ENCODE measurements at places on chromosomes 7 and 10.

DNA sequence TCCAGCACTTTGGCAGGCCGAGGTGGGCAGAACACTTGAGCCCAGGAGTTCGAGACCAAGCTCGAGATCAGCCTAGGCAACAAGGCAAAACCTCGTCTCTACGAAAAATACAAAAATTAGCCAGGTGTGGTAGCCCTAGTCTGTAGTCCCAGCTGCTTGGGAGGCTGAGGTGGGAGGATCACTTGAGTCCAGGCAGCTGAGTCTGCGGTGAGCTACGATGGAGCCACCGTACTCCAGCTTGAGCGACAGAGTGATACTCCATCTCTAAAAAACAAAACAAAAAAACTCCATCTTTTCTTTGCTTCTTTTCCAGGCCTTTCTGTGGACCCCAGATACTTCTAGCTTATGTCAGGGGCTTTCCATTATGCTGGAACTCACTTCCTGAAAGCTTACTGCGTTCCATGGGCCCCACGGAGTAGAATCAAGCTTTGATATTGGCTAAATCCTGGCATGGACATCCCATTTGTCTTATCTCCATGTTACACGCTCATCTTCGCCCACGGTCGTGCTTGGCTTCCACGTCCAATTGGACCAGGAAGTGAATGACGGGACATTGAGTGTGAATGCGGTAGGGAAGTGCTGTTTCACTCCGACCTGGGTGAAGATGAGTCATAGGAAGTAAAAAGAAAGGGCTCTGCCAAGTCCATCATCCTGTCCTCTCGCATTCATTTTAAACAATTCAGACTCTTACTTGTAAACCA, 45.7 kb downstream of the FAM171A1 start:
- no peak for DNase-seq

- DNase-seq = no peak
Observed at GRCh38 chr7:156626220-156626895, 14.2 kb upstream of the RNF32 start.

GRCh38 chr10:21692916-21693315, 158.9 kb downstream of the MLLT10 start:
- no peak for DNase-seq

DNA sequence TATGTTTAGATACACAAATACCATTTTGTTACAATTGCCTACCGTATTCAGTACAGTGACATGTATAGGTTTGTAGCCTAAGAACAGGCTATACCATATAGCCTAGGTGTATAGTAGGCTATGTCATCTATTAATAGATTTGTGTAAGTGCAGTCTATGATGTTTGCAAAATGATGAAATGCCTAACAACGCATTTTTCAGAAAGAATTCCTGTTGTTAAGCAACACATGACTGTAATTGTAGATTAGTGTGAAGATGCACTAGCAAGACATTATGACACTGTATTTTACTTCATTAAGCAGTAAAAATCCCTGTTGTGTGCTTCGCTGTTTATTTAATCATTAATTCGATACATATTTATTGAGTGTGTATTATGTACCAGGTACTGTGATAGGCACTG, 446.0 kb downstream of the SUGCT start:
- DNase-seq = no peak

DNA sequence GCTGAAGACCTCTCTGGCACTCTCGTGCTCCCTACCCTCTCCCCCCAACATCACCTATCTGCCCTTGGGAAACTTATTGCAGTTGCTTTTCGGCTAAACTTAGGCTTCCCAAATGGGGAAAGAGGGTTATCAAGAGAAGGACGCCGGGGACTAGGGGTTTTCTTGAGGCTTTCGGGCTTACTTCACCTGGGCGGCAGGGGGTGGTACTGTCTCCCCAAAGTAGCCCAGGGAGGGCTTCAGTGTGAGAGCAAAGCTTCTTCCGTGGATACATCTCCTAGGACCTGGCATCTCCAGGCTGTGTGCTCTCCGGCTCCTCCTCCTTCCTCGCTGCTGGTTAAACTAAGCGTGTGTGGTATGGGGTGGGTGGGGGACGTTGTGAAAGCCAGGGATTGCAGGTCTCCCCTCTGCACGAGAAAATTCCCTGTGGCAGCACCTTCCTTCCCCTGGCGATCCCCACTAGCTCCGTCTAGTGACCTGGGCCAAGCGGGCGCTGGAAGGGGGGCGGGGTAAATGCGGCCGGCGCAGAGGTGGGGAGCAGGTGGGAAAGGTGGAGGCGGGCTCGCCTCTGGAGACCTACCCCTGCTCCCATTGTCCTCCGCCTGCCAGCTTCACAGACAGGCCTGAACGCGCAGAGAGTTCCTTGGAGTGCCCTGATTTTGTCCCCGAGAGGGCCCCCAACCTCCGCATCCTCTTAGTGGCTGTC, 1.1 kb downstream of the PLXDC2 start:
- DNase-seq = no peak

DNA sequence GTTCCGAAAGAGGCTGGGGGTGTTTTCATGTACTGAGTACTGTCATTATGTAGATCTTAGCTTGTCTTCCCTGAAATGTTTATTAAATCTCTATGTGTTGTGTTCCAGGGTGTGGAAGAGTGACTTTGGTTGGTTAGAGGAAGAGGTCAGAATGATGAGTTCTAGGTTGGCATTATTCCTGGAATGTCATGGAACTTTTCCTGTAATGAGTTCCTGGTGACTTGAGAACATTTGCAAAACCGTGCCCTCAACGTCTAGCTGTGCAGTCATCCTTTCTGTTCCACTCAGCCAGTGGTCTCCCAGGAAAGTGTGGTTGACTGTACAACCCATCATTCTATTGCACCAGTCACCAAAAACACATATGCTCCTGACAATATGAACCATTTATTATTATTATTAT, 129.6 kb downstream of the BICC1 start:
- DNase-seq = no peak

- no peak for DNase-seq
Observed at GRCh38 chr10:78617631-78618030, 451.1 kb upstream of the ZMIZ1 start.

DNA sequence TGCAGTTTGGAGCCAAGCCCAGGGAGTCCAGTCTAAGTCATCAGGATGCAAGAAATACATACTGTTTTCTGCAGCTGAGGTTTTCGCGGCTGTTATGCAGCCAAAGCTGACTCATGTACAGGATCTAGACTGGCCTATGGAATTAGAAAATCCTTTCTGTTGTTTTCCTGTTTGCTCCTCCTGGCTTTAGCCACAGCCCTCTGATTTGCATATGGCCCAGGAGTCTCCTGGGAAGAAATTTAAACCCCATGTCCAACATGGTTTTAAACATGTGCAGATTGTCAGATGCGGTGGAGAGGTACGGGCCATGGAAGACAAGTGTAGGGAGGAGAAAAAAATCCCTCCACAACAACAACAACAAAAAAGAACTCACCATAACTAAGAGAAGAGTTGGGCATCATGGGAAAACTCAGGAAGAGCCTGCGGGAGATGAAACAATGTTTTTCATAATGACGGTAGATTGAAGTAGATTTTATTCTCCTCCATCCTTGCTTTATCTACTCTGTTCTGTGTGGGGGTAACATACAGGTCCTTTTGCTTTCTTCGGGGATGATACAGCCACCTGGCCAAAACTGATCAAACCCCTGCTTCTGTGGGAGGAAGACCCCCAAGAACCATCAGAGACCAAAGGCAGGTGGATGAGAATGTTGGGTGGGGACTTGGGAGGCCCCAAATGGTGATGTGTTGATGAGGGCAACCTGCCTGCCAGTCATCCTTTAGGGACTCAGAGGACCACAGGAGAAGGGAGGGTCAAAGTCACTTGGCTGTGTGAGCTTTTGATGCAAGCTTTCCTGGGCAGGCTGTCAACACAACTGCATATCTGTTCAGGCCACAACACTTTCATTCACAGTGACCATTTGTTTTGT, 29.8 kb upstream of the GNA12 start:
- no peak for DNase-seq

DNA sequence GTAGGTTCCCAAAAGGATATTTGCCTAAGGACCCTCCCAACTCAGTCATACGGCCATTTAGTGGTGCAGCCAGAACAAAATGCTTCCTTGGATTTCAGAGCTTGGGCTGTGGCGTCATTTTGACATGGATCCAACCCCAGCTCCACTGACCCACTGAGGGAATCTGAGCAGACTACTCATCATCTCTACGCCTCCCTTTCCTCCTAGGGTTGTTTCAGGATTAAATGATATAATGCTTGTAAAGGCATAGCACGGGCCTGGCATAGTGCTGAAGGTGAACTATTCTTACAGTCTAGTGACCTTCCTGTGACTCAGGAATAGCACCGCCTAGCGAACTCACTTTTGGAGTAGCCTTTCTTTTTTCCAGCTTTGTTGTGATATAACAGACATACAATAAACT, 70.3 kb upstream of the LOXL4 start:
- no peak for DNase-seq

GRCh38 chr10:36345175-36345533, 703.1 kb upstream of the FZD8 start:
- no peak for DNase-seq

DNA sequence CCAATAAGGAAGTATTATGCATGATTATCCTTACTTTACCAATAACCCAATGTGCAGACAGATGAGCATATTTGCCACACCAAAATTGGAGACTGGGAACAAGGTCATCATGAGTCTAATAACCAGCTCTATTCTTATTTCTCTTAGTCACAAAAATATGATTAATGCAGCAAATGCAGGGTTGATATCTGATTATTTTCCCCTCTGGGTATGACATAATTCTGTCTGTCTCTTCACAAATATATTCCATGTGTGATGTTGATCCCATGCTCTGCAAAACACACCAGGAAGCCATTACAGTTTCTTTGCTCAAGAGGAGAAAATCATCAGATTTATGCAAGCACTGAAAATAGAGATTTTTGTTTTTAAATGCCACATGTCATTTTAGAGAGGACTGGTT, 196.5 kb upstream of the DGKB start:
- DNase-seq = no peak

DNA sequence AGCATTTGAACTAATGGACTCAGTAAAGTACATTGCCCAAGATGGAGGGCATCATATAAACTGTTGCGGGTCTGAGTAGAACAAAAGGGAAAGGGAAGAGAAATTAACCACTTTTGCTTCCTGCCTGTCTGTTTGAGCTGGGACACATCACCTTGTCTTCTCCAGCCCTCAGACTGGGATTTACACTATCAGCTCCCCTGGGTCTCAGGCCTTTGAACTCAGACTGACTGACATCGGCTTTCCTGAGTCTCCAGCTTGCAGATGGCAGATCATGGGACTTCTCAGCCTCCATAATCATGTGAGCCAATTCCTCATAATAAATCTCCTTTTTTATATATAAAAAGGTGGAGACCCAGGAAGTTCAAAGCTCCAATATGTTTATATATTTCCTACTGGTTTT, 23.0 kb upstream of the WASL start:
- no peak for DNase-seq

GRCh38 chr7:35846816-35847412, 46.1 kb downstream of the SEPTIN7 start:
- no peak for DNase-seq

- no peak for DNase-seq
Observed at GRCh38 chr10:60508831-60509230, 119.2 kb upstream of the ANK3 start.

DNA sequence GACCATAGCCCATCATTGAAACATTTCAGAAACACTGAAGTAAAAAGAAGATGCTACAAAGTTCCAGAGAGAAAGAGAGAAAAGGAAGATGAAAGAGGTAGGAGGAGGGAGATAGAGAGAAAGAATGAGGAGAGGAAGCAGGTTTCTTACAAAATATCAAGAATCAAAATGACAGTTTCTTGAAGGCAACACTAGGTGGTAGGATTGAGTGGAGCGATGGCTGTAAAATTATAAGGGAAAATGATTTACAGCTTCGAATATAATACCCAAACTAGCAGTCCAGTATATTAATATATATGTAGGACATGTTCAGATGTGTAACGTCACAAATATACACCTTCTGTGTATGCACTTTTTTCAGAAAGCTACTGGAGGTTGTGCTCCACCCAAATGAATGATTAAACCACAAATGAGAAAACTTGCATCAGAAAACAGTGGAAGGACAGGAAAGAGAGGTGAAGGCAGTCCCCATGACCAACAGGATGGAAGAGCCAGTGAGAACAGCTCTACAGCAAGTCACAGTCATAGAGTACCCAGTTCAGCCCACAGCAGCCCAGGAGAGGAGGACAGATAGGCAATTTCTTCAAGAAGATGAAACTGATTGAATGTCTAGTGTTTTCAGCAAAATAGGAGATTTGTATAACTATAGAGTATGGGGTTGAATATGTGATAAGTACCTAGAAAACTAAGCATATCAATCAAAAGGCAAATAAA, 151.5 kb upstream of the TARP start:
- DNase-seq = no peak

GRCh38 chr7:86643561-86644281, at the start of gene GRM3:
Gene GRM3 (plus strand): TSS chr7:86643909. CDS start chr7:86765146, 121,237 bp downstream.
- DNase-seq = no peak

DNA sequence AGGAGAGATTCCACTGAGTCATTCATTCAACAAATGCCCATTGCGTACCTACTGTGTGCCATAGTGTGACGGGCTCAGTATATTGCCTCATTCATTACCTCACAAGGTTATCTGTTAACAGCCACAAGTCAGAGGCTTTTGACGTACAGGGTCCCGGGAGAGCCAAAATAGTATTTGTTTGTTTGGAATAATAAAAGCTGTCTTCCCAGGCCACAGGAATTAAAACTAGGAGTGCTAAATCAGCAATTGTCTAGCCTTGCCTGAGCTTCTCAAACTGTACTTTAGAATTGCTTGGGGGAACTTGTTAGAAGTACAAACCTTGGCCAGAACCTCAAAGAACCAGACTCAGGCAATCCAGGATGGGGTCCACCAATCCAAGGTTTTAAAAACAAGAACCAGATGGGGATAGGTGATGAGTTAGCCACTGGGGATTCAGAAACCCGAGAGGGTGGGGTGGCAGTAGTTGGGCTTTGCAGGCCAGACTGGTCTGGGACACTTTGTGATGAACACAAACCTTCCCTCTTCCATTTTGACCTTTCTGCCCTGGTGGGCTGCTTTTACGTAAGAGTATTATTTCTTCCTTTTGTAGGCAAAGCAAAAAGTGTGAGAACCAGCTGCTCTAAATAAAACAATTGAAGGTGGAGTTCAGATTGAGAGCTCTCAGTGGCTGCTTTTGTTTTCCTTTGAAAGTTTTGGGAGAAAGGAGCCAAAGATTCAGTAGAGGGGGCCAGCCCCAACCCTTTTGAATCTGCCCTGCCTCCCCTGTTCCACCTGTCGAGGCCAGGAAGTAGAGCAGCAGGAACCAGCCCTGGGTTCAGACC, 113.0 kb upstream of the ANLN start:
- DNase-seq = no peak

DNA sequence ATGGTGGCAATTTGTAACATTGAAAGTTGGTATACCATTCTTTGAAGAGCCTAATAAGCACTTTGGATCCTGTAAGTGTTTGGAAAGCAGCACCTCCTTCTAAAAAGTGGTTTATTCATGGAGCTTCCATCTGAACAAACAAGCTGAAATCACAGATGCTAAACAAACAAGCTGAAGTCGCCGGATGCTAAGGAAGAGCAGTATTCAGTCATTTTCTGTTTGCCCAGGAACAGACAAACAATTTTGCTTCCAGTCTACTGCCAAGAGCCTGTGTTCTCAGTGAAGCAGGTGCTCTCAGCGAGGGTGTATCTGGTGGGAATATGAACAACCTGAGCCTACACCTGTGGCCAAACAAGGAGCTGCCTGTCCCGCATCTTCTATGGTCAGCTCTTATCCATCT, 6.3 kb downstream of the COL28A1 start:
- no peak for DNase-seq
